ENCODE measurements at places on chromosomes 11 and 22.

GRCh38 chr11:79067352-79067679 lies 373.5 kb downstream of the TENM4 start:
- no peak for DNase-seq

GRCh38 chr11:5291207-5291838 lies 10.4 kb downstream of the OR51B4 start:
- no peak for DNase-seq

GRCh38 chr11:73188301-73188700 lies 29.8 kb upstream of the P2RY2 start:
- DNase-seq = no peak

GRCh38 chr22:41286639-41287091 lies 678 bp upstream of the RANGAP1 start:
- peak; percentile 36 for DNase-seq

DNA sequence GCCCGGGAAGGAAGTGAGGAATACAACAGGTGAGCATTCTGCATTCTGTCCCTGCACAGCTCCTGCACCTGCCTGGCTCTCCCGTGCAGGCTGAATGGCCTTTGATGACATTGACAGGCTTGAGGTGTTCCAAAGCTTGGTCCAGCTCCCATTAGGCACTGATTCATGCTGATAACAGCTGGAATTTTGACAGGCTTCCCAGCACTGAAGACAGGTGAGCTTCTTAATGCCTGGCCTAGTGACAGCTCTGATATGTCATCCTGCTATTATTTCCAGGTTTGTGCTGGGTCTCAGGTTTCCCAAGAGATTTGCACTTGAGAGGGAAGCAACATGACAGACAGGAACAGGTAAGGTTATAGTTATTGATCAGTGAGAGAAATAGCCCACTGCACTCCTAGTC lies 58.0 kb upstream of the MTNR1B start:
- no peak for DNase-seq

DNA sequence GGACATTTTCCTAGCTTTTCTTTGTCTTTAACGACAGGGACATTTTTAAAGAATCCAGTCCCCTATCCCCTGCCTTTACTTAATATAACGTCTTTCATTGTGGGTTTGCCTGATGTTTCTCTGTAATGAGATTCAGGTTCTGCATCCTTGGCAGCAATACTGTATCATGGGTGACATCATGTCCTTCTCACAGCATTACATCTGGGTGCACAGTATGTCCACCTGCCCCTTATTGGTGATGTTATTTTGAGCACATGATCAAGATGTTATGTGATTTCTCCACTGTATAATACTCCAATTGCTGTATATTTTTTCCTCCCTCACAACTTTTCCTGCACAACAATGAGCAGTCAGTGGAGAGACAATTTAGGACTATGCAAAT lies 9.7 kb upstream of the STK33 start:
- no peak for DNase-seq

GRCh38 chr11:126432065-126432461 lies 76.6 kb downstream of the ST3GAL4 start:
- DNase-seq = no peak

DNA sequence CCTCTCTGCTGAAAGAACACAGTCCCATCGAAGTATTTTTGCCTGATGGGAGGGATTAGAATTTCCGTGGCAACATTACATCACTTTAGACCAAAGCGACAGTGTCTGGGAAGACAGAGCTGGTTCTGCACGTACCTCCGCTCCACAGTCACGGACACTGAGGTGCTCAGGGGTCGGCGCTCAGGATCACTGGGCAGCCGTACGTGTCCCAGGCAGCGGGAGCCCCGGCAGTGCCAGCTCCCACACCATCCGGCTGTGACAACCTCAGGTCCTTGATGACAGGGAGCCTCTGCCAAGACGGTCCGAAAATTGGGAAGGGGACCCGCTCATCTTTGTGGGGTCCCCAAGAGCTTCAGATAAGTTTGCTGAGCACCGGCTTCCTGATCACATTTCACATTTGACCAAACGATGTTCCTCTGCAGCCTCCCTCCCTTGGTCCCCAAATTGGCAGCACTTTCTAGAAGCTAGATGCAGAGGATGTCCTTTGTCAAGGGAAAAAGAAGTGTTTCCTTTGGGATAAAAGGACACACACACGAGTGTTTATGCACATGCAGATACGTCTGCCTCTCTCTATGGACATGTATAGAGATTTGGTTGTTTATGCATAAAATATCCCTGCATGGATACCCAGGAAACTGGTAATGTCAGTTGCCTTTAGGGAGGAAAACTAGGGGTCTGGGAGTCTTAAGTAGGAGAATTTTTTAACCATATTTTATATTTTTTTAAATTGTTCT lies 61.6 kb upstream of the LINC01488 start:
- no peak for DNase-seq

DNA sequence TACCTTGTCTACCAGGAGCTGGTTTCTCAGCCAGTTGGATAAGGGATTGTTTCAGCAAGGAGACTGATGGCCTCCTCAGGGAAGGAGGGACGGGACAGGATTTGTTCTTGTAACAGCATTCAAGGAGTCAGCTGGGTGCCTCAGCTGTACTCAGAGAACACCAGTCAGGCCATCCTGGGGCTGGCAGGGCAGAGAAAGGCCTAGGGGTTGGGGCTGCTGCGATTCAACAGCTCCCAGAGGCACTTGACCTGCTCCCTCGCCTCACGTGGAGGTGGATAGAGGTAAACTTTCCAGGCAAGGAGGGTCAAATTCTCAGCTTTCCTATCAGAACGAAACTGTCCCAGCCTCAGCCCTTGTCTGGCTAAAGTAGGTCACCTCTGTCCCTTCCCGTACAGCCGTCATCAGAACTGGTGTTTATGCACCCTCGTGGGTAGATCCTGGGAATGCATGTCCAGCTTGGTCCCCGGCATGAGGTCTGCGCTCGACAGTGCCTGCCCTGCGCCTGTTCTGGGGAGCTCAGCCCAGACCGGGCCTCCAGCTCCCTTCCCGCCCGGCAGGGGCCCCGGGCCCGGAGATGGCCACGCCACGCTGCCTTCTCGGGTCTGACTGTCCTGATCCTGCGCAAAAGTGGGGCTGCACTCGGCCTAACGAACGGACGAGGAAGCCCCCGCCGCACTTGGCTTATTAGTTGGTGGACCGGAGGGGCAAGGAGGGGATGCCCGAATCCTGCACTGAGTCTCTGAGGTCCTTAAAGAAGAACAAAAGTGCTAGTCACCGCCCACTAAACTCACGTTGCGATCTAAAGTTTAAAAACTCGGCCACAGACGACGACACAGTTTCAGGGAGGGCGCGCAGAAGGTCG lies 762 bp upstream of the CCDC134 start:
- DNase-seq = peak; percentile 89

- no peak for DNase-seq
These were observed 5.3 kb upstream of the RRAS2 start for GRCh38 chr11:14364322-14364721.

DNA sequence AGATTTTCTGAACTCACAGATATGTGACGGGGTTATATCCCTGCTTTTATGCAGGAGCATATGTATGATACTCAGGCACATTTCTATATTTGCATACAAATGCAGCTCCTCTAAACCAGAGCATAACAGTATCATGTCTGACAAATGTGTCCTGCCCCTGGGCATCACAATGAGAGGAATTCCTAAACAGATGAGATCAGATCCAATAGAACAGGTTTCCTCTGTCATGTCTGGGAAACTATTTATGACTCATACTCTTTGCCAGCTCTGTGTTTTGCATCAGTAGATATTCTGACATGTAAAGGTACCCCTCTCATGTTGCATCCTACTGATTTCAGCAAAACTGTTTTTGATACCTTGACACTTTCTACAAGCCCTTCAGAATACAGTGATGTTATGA lies 29.4 kb downstream of the SYT9 start:
- no peak for DNase-seq

DNA sequence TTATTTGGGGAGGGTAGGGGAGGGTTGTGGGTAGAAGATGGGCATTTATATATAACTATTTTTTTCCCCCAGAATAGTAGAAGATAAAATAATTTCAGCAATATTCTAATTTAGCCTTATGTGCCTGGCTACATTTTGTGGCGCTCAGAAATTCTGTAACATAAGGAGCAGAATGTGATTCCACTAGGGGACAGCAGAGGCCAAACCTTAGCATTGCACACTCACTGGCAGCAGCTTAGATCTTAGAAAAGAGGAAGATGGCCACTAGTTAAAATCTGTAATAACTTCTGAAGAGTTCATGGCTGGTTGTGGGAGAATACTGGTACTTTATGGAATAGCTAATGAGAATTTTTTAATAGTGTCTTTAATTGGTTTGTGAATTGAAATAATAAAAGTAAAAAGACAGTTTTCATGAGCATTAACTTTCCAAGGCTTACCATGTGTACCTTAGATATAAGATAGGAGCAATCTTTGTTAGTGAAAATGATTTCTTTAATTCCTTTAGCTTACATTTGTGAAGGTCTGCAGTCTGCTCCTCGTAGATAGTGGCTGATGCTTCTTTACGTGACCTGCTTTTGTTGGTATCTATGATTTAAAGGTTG lies 33.1 kb downstream of the DDX10 start:
- no peak for DNase-seq

- DNase-seq = no peak
These were observed at the start of gene OR52B6 for GRCh38 chr11:5580577-5580976. OR52B6 (plus strand) TSS chr11:5580877; CDS start chr11:5580877, 0 bp downstream.

DNA sequence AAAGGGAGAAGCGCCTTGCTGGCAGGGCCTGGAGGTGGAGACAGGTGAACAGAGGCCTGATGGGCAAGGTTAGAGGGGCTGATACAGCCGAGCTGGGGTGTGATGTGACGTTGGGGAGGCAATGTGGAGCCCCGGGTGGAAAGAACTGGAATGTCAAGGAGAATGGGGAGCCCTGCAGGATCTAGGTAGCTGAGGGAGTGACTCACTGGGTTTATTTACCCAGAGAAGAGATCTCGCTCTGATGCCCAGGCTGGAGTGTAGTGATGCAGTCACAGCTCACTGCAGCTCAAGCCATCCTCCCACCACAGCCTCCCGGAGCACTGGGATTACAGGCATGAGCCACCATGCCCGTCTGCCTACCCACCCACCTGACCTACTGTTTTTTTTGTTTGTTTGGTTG lies 1.9 kb upstream of the CYB5R3 start:
- no peak for DNase-seq

DNA sequence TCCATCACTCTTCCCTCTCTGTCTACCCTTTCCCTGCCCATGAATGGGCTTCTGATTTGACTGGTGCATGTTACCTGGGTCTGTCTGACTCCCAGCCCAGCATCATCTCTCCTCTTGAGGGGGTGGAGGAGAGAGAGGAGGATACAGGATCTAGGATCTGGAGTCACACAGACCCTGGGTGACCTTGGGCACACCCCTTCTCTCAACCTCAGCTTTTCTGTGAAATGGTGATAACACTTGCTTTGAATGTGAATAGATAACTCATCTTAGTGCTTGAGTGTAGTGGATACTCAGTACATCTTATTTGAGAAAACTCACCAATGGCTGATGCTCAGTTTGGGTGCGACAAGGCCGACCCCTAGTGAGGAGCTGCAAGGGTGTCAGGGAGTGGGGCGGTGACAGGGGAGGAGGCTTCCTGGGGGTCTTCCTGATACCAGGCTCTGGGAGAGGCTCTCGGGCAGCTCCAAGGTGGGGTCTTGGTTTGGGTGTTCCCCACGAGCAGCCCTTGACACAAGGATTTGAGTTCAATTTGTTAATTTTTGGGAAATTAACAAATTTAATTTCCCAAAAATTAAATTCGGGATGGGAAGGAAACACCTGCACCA lies 9.0 kb downstream of the INCENP start:
- no peak for DNase-seq

DNA sequence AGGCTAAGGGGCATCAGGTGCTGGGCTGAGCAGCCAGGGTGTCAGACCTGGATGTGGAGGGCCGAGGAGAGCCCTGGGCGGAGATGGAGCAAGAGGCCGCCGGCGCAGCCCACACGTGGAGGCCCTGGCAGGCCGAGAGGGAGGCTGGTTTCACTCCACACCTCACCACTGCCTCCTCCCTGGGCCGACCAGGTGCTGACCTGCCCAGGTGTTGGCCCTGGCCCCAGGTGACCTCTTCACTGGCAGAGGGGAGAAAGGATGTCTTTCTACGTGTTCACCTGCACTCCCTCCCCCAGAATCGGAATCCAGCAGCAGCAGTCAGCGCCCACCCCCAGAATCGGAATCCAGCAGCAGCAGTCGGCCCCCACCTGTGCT lies 781 bp downstream of the ANO9 start:
- DNase-seq = no peak

GRCh38 chr11:42444406-42444805 lies 867.4 kb upstream of the API5 start:
- no peak for DNase-seq

DNA sequence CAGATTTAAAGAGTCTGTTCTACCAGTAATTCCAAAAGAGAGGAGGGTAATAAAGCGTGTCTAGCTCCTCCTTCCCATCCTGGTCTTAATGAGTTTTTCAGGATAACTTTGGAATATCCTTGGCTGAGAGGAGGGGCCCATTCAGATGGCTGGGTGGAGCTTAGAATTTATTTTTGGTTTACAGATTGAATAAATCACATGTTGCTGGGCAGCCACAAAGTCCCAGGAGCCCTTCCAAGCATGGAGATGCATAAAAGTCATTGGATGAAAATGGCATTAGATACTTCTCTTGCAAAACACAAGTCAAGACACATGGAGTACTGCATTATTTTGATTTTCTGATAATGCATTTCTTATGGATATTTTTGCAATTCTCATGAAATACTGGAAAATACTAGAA lies 139.0 kb downstream of the TRPC6 start:
- DNase-seq = no peak

DNA sequence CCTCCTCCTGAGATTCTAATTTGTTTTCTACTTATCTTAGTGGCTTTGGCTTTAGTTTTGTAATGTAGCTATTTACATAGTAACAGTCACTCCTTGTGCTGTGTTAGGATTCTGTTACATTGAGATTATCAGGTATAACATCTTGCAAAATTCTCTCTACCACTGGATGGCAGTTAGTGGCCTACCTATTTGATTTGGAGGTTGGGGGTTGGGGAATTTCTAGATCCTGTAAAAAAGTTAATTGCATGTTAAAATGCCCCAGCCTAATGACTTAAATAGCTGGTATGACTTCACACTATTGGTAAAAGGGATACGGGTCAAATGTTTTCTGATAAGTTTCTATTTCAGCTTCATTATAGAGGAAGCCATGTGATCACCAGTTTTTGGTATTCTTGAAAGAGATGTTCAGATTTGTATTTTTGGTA lies 2.8 kb downstream of the GRK3 start:
- DNase-seq = no peak

GRCh38 chr22:50083462-50084079 lies 1.7 kb downstream of the MLC1 start:
- DNase-seq = no peak

GRCh38 chr11:66414120-66414934 lies 6.5 kb upstream of the NPAS4 start:
- peak; percentile 30 for DNase-seq

DNA sequence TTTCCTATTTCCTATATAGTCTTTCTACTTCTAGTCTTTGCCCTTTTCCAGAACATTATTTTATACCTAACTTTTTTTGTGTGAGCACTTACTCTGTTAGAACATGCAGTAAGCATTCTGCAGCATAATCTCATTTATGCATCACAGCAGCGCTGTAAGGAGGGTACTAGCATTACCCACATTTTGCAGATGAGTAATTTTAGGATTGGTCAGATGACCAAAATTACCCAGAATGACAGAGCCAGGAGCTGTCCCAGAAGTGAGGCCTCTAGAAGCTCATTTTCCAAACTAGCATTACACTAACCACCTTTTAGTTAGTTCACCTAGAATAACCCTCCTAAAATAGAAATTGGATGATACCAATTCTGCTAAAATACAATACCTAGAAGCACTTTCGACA lies 47.1 kb upstream of the ARHGAP32 start:
- DNase-seq = no peak

- DNase-seq = peak; percentile 21
These were observed 41.0 kb upstream of the CD5 start for GRCh38 chr11:61061081-61061826.

Measured in upper lobe of left lung (tissue), 6 donors.